ENCODE measurements at places on chromosomes 2 and 18. TPM values are rescaled to one million over a fixed set of nuclear protein-coding genes. Genes with fewer than 3 reads are reported as not detected.

Gene SGO2
- total RNA-seq: 5.1 TPM

- H3K27ac ChIP-seq: no peak overlapping the region
- H3K4me1 ChIP-seq: no peaks in the 10 kb centered on the region
- H3K4me3 ChIP-seq: no peak overlapping the region
- no peak for DNase-seq
- no peaks in the 10 kb centered on the region for H3K36me3 ChIP-seq
- no peaks in the 10 kb centered on the region for H3K27me3 ChIP-seq
These were observed 10.9 kb downstream of the ALS2 start for GRCh38 chr2:201769666-201770373.

Gene MDH1B
- total RNA-seq: 0.82 TPM

DNA sequence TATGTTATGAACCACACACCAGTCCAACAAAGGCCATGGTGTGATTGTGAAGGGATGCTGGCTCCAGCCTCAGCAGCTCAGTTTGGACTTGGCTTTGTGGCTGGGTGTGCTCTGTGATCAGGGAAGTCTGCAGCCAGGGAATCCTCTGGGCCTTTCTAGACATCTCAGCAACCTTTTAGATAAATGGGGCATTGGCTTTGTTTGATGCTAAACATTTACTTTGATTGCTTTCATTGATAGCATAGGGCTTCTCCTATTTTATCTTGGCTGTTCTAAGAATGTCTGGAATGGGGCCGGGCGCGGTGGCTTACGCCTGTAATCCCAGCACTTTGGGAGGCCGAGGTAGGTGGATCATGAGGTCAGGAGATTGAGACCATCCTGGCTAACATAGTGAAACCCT, 104.5 kb downstream of the VAPA start:
- H3K27ac ChIP-seq: no peak overlapping the region
- no peak for DNase-seq
- H3K4me3 ChIP-seq: no peak overlapping the region
- no peaks in the 10 kb centered on the region for H3K36me3 ChIP-seq
- H3K27me3 ChIP-seq: no peaks in the 10 kb centered on the region

DNA sequence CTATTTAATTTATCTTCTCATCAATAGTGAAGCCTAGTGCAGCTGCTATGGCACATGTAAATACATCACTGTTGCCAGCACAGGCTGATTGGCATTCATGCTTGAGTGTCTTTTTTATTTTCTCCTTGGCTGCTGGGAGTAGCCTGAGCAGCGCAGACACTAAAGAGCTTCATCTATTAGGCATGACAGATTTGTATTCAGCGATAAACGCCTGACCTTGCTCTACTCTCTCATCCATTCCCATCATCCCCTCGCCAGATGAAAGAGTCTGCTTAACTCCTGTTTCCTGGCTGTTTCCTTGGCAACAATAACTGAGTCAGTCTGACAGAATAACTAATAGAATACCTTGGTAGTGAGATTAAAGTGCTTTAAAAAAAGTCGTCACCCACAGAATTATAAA, 753.6 kb downstream of the DCC start:
- H3K4me3 ChIP-seq: no peak overlapping the region
- H3K36me3 ChIP-seq: no peaks in the 10 kb centered on the region
- H3K27ac ChIP-seq: no peak overlapping the region
- no peaks in the 10 kb centered on the region for H3K27me3 ChIP-seq
- no peak for DNase-seq

DNA sequence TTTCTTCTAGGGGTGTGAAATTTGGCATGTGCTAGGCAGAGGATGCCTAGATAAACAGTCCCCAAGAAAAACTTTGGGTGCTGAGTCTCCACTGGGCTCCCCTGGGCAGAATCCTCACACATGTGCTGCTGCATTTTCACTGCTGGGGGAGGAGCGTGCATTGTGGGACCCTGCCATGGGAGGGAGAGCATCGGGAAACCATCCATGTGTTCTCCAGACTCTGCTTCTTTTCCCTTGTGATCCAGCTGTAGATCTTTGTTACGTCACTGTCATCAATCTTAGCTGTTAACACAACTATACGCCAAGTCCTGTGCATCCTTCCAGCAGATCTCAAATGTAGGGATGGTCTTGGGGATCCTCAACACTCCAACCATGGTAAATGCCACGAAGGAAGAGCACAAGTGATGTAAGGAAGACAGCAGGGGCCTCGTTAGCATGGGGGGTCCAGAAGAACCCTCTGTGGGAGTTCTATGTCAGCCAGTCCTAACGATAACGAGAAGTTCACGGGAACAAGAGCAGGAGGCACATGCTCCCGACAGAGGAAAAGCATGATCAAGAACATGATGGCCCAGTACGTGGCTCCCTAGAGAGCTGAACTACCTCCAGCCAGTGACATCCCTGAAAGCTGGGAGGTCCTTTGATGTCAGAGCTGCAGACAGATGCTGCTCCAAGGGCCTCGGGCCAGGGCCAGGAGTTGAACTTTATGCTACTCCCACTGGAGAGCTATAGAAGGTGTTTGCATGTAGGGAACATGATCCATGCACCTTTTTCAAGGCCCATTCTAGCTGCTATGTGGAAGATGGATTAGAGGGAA, 41.1 kb upstream of the NPAS2 start:
- no peak overlapping the region for H3K27ac ChIP-seq
- H3K36me3 ChIP-seq: no peaks in the 10 kb centered on the region
- H3K4me1 ChIP-seq: no peaks in the 10 kb centered on the region
- DNase-seq: no peak

Gene VIL1
- total RNA-seq: not detected

DNA sequence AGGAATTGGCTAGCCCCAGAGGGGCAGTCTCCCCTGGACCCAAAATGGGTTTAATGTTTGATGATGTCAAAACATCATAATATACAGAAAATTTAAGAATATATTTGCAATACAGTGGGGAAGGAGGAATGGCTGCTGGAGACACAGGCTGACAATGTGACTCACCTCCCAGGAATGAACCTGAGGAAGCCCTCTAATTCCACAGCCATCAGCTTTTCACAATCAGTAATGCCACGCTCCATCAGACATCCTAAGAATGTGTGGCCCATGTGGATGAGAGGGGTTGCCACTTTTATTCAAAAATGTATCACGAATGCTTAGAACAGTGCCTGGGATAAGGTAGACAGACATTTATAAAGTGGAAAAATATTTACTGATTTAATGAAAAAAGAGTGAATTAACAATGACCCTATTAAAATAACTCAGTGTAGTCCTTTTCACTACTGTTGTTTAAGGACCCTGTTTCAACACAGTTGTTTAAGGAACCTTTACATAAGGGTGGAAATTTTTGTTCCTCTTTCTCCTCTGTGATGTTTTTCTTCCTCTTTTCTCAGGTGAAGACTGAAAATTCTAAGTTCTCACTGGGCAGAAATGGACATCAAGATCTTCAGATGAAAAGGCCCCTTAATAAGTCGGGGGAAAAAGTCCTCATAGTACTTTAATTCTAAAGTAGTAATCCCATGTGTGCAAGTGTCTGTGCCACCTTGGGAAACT, 17.5 kb upstream of the TMEM163 start:
- no peak overlapping the region for H3K4me3 ChIP-seq
- H3K36me3 ChIP-seq: no peaks in the 10 kb centered on the region
- H3K27ac ChIP-seq: no peak overlapping the region
- no peak for DNase-seq

DNA sequence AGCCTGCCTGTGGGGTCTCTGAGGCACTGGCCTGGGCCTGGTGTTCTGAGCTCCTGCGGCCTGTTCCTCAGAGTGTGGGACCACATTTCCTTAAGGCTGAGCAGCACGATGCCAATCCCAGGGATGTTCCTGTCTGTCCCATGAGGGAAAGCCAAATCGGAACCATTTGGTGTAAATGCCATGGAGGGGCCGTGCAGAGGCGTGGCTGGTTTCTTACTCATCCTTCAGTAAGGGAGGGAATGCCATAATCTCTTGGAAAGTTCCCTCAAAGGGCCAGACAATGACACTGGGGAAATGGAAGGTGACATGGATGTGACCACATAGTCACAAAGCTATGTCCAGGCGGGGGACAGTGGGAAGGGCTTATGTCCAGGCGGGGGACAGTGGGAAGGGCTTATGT, 14.4 kb upstream of the PTMA start:
- no peaks in the 10 kb centered on the region for H3K4me1 ChIP-seq
- no peak overlapping the region for H3K27ac ChIP-seq
- DNase-seq: no peak
- H3K36me3 ChIP-seq: no peaks in the 10 kb centered on the region

DNA sequence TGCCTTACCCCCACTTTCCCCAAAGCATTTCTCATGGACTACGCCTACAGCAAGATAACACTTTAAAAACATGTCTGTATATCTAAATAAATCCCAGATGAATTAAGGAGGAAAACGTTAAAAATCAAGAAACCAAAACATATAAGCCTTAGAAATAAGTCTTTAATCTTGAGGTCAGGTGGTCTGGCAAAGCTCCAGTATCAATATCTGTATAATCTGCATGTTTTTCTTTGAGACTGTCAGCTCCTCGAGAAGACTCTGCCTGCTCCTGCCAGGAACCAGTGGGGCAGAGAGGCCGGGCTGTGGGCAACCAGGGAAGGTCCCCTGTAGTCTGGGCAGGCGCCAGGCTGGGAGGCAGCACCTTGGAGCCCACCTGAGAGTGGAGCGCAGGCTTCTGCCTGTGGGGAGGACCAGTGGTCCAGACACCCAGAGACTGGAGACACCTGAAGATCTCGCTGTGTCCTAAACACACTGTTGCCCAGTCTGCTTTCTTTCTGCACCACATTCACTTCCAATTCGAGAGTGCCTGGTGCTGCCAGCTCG, 291.0 kb upstream of the SOX11 start:
- H3K27ac ChIP-seq: no peak overlapping the region
- DNase-seq: no peak
- H3K4me1 ChIP-seq: no peaks in the 10 kb centered on the region
- no peaks in the 10 kb centered on the region for H3K36me3 ChIP-seq
- no peaks in the 10 kb centered on the region for H3K27me3 ChIP-seq

- H3K27me3 ChIP-seq: no peaks in the 10 kb centered on the region
- H3K4me3 ChIP-seq: no peak overlapping the region
- no peaks in the 10 kb centered on the region for H3K4me1 ChIP-seq
These were observed 341.8 kb downstream of the ALK start for GRCh38 chr2:29579495-29580169.

All from prostate gland (tissue), 2 donors.